Spinal cord (tissue), 10 donors: ENCODE measurements at places on chromosomes 12 and 14. TPM values are rescaled to one million over a fixed set of nuclear protein-coding genes. Genes with fewer than 3 reads are reported as not detected.

- H3K4me1 ChIP-seq = no peaks in the 10 kb centered on the region
- no peak overlapping the region for H3K4me3 ChIP-seq
- no peaks in the 10 kb centered on the region for H3K36me3 ChIP-seq
These were observed 304.7 kb upstream of the SYT1 start for GRCh38 chr12:78559886-78560285.

The GARIN6 gene
- total RNA-seq = not detected

- peaks cover 7% of the 10 kb centered on the region for H3K4me1 ChIP-seq
- H3K27me3 ChIP-seq = no peaks in the 10 kb centered on the region
- H3K4me3 ChIP-seq = no peak overlapping the region
- H3K27ac ChIP-seq = no peak overlapping the region
- no peak for DNase-seq
- no peaks in the 10 kb centered on the region for H3K36me3 ChIP-seq
These were observed 92.6 kb upstream of the HIF1A start for GRCh38 chr14:61602733-61603077.

DNA sequence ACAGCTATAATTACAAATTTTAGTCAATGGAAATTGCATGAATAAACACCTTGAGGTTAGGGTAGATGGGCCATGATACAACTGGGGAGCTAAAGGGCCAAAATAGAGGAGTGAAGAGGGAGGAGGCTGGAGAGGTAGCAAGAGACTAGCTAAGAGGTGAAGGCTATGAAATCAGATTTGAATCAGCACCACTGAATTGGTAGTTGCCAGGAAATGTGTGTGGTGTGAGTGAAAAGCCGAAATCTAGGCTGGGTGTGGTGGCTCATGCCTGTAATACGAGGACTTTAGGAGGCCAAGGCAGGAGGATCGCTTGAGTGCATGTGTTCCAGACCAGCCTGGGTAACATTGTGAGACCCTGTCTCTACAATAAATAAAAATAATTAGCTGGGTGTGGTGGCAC, 22.7 kb downstream of the YY1 start:
- H3K36me3 ChIP-seq = peaks cover 22% of the 10 kb centered on the region
- H3K4me1 ChIP-seq = no peaks in the 10 kb centered on the region
- H3K4me3 ChIP-seq = no peak overlapping the region
- no peak for DNase-seq

DNA sequence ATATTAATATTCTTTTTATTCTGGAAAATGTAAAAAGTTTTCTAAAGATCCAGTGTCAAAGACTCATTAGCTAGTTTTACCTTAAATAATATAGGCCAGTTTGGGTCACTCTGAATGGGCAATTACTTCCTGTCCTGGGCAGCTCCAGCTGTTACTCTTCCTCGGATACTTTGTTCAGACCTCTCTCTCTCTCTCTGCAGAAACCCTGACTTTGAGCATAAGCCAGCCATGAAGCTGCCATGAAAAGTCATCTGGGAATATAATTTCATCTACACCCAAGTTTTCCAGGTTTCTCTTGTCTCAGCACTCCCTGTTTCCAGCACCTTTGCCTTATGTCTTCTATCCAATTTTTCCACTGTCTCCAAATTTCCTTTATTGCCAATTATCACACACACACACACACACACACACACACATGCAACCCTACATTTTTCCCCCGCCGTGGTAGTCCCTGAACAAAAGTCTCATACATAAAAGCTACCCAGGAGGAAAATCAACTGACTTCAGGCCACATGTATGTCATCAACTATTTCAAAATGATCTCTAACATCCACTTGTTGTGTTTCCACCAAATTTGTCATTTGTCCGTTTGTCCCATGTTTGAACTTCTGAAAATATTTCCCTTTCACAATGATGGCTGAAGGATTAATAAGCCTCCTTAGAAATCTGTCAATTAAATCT, 318.1 kb downstream of the SSPN start:
- no peak for DNase-seq
- no peak overlapping the region for H3K27ac ChIP-seq
- no peaks in the 10 kb centered on the region for H3K4me1 ChIP-seq
- H3K4me3 ChIP-seq = no peak overlapping the region

DNA sequence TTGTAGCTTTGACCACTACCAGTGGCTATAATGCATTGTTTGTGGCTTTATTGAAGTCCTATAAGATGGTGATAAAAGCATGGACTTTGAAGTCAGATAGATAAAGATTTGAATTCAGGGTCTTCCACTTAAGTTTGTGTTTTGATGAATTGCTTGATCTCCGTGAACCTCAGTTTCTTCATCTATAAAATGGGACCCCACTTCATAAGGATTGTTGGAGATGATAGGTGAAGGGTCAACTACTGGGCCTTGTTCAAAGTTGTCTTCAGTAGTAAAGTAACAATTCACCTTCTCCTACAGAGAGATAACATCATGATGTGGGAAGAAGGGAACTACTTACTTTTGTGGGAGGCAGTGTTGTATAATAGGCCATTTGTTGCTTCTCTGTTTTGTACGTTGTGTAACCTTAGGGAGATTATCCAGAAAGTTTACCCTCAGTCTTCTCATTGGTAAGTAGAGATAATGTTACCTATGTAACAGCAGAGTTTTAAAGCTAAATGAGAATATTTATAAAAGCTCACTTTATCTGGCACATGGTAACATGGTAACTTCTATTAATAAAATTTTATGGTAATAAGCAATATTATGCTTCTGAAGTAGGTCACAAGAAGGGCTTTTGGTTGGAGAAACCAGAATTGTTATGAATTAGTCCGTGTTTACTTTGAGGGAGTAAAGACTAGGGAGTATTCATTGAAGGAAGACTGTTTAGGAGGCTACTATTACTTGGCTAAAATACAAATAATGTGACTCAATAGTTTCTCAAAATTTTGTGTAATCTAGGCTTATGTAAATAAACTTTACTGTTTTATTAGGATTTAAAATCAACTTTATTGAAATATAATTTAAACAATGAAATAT, 15.1 kb downstream of the ADIPOR2 start:
- H3K27me3 ChIP-seq = no peaks in the 10 kb centered on the region
- no peak for DNase-seq
- H3K4me1 ChIP-seq = no peaks in the 10 kb centered on the region
- H3K4me3 ChIP-seq = no peak overlapping the region

The TBX5 gene
- not detected for total RNA-seq

The BCL11B gene
- total RNA-seq = 10.2 TPM

The MMP14 gene
- total RNA-seq = 262 TPM

DNA sequence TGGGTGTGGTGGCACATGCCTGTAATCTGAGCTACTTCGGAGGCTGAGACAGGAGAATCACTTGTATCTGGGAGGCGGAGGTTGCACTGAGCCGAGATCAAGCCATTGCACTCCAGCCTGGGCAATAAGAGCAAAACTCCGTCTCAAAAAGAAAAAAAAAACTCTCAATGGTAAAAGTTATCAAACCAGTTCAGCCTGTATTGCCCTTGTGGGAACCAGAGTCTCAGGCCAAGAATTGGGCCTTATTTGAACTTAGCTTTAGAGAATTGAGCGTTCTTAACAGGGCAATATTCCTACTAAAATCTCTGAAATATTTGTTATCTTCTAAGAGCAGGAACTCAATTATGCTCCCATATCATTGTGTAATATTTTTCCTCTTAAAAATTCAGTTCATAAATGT, 7.7 kb upstream of the MDM2 start:
- no peak overlapping the region for H3K27ac ChIP-seq
- no peak overlapping the region for H3K4me3 ChIP-seq
- H3K4me1 ChIP-seq = no peaks in the 10 kb centered on the region
- H3K36me3 ChIP-seq = no peaks in the 10 kb centered on the region
- no peaks in the 10 kb centered on the region for H3K27me3 ChIP-seq
- DNase-seq = no peak

The NTF3 gene
- total RNA-seq = 6.9 TPM

DNA sequence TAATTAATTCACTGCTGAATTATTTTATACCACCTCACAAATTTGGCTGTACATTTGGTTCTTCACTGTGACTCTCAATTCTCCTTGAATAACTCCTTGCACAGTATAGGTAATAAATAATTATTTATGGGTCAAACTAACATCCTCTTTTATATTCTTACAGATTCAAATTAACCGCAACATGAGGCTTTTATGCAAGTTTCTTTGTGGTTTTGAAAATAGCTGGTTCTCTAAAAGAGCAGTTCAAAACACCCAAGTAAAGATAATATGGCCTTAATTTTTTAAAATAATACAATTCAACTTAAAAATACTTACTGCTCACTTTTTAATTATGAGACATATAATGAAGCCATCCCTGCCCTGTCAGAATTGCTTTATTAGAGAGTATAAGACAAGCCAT, 12.9 kb upstream of the TRIM9 start:
- H3K4me1 ChIP-seq = no peaks in the 10 kb centered on the region
- no peaks in the 10 kb centered on the region for H3K36me3 ChIP-seq
- no peak for DNase-seq
- H3K27me3 ChIP-seq = no peaks in the 10 kb centered on the region
- H3K27ac ChIP-seq = no peak overlapping the region

GRCh38 chr14:91681118-91681517, 50.8 kb downstream of the CATSPERB start:
- H3K36me3 ChIP-seq = no peaks in the 10 kb centered on the region
- DNase-seq = no peak
- no peak overlapping the region for H3K27ac ChIP-seq
- H3K4me3 ChIP-seq = no peak overlapping the region

The KRT77 gene
- 0.10 TPM for total RNA-seq

GRCh38 chr12:58596381-58596780, 323.9 kb downstream of the LRIG3 start:
- DNase-seq = no peak
- no peak overlapping the region for H3K4me3 ChIP-seq
- peaks cover 5% of the 10 kb centered on the region for H3K4me1 ChIP-seq
- no peaks in the 10 kb centered on the region for H3K27me3 ChIP-seq

DNA sequence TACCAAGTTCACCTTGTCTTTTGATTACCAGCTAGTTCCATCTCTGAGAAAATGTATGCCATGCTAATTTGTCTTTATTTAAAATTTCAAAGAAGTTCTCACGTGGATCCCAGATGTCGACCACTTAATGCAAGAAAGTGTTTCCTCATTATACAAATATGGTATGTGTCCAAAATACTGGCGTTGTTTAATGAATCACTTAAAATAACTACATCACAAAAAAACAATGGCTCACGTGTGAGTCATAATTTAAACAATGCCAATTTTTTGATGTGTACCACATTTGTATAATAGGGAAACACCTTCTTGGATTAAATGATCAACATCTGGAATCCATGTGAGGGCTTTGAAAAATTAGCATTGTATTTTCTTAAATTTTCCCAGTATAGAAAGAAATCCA, 40.8 kb downstream of the DBX2 start:
- H3K36me3 ChIP-seq = no peaks in the 10 kb centered on the region
- H3K27me3 ChIP-seq = no peaks in the 10 kb centered on the region
- H3K27ac ChIP-seq = no peak overlapping the region

The ALKBH2 gene
- total RNA-seq = 26.7 TPM

- H3K27me3 ChIP-seq = no peaks in the 10 kb centered on the region
- no peaks in the 10 kb centered on the region for H3K36me3 ChIP-seq
- H3K4me3 ChIP-seq = no peak overlapping the region
- no peak for DNase-seq
- no peaks in the 10 kb centered on the region for H3K4me1 ChIP-seq
- H3K27ac ChIP-seq = no peak overlapping the region
These were observed 13.9 kb upstream of the EIF2S3B start for GRCh38 chr12:10491766-10492165.

DNA sequence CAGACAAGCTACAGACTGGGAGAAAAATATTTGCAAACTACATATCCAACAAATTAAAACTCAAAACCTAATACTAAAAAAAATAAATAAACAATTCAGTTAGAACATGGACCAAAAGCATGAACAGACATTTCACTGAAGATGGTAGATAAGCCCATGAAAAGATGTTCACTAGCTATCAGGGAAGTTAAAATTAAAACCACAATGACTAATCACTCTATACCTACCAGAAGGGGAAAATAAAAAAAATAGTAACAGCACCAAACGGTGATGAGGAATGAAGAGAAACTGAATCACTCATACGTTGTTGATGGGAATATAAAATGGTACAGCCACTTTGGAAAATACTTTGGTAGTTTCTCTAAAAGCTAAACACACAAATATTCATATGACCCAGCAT, 31.1 kb upstream of the DHRS7 start:
- H3K4me3 ChIP-seq = no peak overlapping the region
- H3K36me3 ChIP-seq = no peaks in the 10 kb centered on the region
- H3K4me1 ChIP-seq = no peaks in the 10 kb centered on the region
- no peak for DNase-seq

GRCh38 chr14:55693904-55694303, 113.9 kb downstream of the KTN1 start:
- no peak for DNase-seq
- no peak overlapping the region for H3K4me3 ChIP-seq
- no peak overlapping the region for H3K27ac ChIP-seq
- H3K36me3 ChIP-seq = no peaks in the 10 kb centered on the region

DNA sequence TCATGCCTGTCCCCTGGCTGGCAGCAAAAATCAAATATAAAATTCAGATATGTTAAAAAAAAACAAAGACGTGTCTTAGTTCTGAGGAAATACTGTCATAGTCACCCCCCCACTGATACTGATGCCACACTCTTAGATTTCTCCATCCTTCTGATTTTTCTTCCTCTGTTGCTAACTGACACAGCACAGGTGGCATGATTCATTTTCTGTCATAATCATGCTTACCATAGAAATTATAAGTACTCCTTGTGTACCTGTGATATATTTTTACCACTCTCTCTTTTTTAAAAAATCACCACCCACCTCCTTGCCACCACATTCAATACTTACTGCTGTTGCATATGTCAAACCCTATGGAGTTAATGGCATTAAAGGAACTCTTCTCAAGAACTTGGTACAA, 209.2 kb downstream of the PPM1H start:
- no peak for DNase-seq
- H3K27ac ChIP-seq = no peak overlapping the region
- no peaks in the 10 kb centered on the region for H3K36me3 ChIP-seq
- no peaks in the 10 kb centered on the region for H3K27me3 ChIP-seq
- no peak overlapping the region for H3K4me3 ChIP-seq

DNA sequence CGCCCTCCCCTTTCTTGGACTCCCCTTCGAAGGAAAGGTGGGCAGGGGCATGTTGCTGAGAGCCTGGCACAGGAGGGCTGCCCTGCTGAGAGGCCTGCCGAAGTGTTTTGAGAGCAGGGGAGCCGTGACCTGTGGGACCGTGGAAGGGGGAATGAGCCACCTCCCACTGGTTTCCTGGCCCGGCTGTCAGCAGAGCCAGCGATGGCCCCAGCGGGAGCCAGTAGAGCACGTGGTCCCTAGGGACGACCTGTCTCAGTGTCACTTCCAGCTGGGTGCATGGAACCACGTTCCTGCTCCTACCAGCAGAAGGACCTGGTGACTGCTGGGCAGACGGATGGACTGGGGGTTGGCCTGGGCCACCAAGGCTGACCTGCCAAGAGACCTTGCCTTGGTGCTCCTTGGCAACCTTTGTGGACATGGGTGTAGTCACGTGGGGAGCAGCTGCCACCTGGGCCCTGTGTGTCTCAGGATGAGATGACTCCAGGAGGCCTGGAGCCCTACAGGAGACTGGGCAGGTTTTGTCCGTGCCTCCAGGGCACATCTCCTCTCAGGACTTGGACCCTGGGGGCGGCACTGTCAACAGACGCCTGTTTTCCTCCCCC, 34.6 kb downstream of the BEGAIN start:
- peaks cover 7% of the 10 kb centered on the region for H3K36me3 ChIP-seq
- no peak for DNase-seq
- no peak overlapping the region for H3K4me3 ChIP-seq
- H3K27ac ChIP-seq = no peak overlapping the region
- peaks cover 2% of the 10 kb centered on the region for H3K27me3 ChIP-seq
- H3K4me1 ChIP-seq = peaks cover 8% of the 10 kb centered on the region
